ENCODE measurements at places on chromosomes 16 and 17. TPM values are rescaled to one million over a fixed set of nuclear protein-coding genes. Genes with fewer than 3 reads are reported as not detected.

DNA sequence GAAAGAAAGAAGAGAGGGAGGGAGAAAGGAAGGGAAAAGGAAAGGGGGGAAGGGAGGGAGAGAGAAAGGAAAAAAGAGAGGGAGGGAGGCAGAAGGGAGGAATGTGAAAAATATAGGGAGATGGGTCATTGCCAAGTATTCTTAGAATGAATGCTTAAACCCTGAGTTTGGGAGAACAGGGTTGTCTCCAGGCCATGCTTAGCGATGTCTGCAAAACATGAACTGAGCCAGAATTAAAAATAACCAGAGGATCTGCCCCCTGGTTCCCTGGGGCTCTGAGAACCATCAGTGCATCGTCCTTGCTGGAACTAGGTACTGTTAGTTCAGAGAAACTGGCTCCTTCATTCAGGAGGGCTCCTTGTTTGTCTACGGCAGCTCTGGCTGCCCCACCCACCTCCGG lies 170.4 kb downstream of the IRX5 start:
- no peak overlapping the region for H3K4me3 ChIP-seq
- no peaks in the 10 kb centered on the region for H3K36me3 ChIP-seq
- H3K27ac ChIP-seq, result no peak overlapping the region
- H3K27me3 ChIP-seq, result peaks cover 8% of the 10 kb centered on the region
- no peaks in the 10 kb centered on the region for H3K4me1 ChIP-seq
- DNase-seq, result no peak

DNA sequence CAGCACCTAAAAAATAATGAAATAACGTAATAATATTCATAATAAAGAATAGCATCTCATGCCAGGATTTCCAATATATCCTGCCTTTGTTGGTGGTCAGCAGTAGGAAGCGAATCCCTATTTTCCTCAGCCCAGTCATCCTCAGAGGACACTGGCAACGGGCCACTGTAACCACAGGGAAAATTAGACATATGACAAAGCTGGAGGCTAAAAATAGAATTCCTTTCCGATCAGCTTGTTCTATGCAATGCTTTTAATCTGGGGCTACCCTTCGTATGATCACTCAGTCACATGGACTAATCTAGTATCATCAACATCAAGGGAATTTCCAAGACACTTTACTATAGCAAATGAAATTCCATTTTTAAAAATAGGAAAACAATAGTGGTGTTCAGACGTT lies 246.9 kb upstream of the KCNJ16 start:
- H3K36me3 ChIP-seq, result no peaks in the 10 kb centered on the region
- H3K27ac ChIP-seq, result no peak overlapping the region
- no peak overlapping the region for H3K4me3 ChIP-seq

DNA sequence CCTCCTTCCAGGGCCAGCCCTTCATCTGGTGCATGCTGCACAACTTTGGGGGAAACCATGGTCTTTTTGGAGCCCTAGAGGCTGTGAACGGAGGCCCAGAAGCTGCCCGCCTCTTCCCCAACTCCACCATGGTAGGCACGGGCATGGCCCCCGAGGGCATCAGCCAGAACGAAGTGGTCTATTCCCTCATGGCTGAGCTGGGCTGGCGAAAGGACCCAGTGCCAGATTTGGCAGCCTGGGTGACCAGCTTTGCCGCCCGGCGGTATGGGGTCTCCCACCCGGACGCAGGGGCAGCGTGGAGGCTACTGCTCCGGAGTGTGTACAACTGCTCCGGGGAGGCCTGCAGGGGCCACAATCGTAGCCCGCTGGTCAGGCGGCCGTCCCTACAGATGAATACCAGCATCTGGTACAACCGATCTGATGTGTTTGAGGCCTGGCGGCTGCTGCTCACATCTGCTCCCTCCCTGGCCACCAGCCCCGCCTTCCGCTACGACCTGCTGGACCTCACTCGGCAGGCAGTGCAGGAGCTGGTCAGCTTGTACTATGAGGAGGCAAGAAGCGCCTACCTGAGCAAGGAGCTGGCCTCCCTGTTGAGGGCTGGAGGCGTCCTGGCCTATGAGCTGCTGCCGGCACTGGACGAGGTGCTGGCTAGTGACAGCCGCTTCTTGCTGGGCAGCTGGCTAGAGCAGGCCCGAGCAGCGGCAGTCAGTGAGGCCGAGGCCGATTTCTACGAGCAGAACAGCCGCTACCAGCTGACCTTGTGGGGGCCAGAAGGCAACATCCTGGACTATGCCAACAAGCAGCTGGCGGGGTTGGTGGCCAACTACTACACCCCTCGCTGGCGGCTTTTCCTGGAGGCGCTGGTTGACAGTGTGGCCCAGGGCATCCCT lies 7.4 kb downstream of the NAGLU start:
- no peaks in the 10 kb centered on the region for H3K36me3 ChIP-seq
- no peaks in the 10 kb centered on the region for H3K27me3 ChIP-seq
- no peak overlapping the region for H3K4me3 ChIP-seq
- peaks cover 10% of the 10 kb centered on the region for H3K4me1 ChIP-seq
- DNase-seq, result no peak
- H3K27ac ChIP-seq, result no peak overlapping the region

Gene TLCD3B
- 5.3 TPM for total RNA-seq

Gene HOXB7
- total RNA-seq, result 2.7 TPM

DNA sequence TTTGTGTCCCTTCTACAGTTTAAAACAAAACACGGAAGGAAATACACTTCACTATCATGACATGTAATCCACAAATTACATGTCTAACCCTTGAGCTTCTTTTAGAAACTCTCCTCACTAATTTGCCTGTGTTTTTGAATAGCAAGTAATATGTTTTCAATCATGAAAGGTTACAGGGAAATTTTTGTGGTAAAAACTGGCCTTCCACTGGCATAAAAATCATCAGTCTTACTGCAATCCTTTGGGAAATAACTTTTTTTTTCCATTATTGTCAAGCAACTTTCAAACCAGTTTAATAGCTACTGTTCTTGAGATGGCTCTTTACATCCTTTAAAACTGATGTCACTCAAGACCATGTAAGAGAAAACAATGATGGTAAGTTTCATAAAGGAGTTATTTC lies 27.0 kb downstream of the MYO1D start:
- H3K27ac ChIP-seq, result no peak overlapping the region
- H3K27me3 ChIP-seq, result peaks cover 17% of the 10 kb centered on the region
- no peak overlapping the region for H3K4me3 ChIP-seq
- DNase-seq, result no peak

DNA sequence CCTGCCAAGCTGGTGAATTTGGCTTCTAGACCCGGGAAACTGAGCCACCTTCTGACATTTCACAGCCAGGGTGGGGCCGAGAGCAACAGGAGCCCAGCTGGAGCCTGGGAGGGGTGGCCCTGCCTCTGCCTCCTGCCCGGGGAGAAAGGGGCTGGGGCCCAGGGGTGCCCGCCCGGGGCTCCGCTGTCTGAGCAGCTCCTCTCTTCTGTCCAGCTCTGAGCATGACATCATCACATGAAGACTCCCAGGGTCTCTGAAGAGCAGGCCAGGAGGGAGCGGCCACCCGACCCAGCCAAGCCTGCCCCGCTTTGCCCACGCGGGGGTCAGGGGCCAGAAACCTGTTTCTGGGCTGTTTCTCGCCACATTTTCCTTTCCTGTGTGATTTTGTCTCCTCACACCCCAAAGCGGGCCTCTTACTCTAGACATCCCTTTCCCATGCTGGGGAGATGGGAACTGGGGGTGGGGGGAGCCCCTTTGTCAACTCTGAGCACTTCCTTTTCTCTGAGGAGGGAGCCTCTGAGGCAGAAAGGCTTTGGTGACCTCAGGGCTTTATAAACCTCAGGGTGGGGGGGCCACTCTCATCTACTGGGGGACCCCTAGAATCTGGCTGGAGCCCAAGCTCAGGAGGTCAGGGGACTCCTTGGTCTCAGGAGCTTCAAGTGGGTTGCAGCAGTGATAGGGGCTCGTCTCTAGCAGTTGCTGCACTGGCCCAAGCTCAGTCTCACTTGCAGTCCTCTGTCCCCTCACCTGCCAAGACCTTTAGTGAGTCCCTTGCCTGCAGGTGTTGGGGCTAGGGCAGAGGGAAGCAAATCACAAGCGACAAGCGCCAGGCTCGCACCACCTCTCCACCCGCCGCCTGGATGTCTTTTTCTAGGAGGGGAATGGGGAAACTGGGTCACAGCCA lies 7.6 kb downstream of the UBALD2 start:
- H3K27ac ChIP-seq, result peak overlapping the region; percentile 85
- peaks cover 4% of the 10 kb centered on the region for H3K36me3 ChIP-seq
- H3K27me3 ChIP-seq, result no peaks in the 10 kb centered on the region
- DNase-seq, result no peak
- H3K4me1 ChIP-seq, result peaks cover 35% of the 10 kb centered on the region
- H3K4me3 ChIP-seq, result peak overlapping the region; percentile 70

DNA sequence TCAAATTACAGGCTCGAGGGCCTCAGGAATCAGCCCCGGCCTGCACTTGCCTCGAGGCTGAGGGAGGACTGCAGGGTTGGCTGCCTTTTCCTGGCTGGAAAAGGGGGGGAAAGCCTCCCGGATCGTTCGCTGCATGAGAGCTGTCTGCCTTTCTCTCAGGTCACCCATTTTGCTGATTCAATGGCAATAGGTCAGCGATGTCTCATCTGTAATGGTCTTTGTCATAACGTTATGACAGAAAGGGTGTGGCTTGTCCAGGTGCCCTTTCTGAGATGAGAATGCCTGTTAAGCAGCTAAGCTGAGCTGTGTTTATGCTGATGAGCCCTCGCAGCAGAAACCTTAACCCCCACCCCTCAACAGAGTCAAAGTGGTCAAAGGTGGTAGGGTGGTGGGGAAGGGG lies 81.8 kb downstream of the AKAP1 start:
- H3K36me3 ChIP-seq, result peaks cover 7% of the 10 kb centered on the region
- no peak overlapping the region for H3K27ac ChIP-seq
- no peak for DNase-seq
- peaks cover 3% of the 10 kb centered on the region for H3K4me1 ChIP-seq

- no peaks in the 10 kb centered on the region for H3K36me3 ChIP-seq
- H3K4me1 ChIP-seq, result peaks cover 4% of the 10 kb centered on the region
- H3K27ac ChIP-seq, result no peak overlapping the region
- H3K4me3 ChIP-seq, result no peak overlapping the region
Measured at GRCh38 chr16:88872650-88873331, 6.3 kb upstream of the PABPN1L start.

DNA sequence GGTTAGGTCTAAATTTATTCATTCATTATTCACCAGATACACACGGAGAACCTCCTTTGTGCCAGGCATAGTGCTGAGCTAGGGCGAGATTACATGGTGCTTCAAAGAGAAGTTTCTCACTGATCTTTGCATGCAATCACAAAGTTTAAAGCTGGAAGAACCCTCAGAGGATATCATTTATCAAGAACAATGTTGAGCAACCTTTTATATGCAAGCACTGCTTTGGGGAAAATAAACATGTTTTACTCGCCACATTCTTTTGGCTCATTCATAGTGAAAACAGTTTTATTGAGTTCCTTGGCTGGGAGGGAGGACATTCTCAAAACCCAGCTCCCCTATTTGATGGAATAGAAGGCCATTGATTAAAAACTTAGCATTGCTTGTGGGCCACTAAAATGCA lies 49.8 kb upstream of the XYLT1 start:
- no peak overlapping the region for H3K4me3 ChIP-seq
- peaks cover 29% of the 10 kb centered on the region for H3K27me3 ChIP-seq
- H3K27ac ChIP-seq, result no peak overlapping the region
- no peak for DNase-seq
- no peaks in the 10 kb centered on the region for H3K36me3 ChIP-seq

- H3K27ac ChIP-seq, result peak overlapping the region; percentile 98
- no peak for DNase-seq
- no peaks in the 10 kb centered on the region for H3K36me3 ChIP-seq
- H3K4me3 ChIP-seq, result peak overlapping the region; percentile 96
Measured at GRCh38 chr17:39754958-39755553, 17.3 kb downstream of the GRB7 start.
